ENCODE measurements at places on chromosomes 6 and 20.

DNA sequence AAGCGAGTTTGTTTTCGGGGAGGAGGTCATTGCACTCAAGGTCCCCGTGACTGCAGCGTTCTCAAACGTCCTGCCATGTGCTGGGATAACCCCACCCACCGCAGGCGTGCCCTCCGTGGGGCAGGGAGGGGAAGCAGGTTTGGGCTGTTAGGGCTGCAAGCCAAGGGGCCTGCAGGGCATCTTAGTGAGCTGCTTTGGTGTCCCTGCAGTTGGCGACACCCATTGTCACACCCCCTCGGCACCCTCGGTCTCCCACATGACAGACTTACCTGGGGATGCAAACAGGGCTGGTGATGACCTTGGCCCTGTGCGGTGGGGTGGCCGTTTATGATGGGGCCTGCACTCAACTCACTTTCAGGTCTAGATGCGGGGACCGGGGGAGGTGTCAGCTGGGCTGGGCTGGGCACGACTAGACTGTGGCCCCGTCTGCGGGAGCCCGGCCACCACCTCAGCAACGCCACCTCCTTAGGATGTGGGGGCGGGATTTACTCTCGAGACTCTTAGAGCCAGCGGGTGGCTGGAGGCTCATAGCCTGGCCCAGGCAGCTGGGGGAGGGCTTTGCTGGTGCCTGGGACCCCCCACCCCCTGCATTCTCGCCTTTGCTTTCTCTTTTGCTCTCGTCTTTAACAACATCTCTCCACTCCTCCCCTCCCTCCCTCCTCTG, 6.5 kb upstream of the GATA5 start:
- no peak for DNase-seq

GRCh38 chr20:15656124-15656523, 917.1 kb downstream of the KIF16B start:
- DNase-seq, result no peak

DNA sequence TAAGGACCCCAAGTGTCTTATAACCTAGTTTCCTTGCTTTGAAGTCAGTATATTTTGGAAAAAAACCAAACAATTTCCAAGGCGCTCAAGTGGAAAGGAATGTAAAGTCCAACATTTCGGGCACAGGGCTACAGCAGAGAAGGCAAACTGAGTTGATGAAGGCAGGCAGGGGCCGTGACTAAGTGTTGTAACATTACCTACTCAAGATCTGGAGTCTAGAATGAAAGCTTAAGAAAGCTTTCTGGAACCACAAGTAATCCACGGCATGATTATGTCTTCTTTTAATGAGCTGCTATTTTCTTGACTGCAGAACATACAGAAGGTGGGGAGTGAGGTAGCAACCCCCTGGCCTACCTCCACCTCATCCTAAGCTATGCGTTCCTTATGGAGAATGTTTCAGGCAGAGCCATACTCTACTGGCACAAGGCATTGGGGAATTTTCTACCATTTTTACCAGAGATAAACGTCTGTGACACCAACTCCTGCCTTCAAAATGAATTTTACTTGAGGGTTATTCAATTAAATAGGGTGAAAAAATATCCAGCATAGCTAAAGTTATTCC, 4.3 kb downstream of the PPP1R10 start:
- DNase-seq, result no peak

DNA sequence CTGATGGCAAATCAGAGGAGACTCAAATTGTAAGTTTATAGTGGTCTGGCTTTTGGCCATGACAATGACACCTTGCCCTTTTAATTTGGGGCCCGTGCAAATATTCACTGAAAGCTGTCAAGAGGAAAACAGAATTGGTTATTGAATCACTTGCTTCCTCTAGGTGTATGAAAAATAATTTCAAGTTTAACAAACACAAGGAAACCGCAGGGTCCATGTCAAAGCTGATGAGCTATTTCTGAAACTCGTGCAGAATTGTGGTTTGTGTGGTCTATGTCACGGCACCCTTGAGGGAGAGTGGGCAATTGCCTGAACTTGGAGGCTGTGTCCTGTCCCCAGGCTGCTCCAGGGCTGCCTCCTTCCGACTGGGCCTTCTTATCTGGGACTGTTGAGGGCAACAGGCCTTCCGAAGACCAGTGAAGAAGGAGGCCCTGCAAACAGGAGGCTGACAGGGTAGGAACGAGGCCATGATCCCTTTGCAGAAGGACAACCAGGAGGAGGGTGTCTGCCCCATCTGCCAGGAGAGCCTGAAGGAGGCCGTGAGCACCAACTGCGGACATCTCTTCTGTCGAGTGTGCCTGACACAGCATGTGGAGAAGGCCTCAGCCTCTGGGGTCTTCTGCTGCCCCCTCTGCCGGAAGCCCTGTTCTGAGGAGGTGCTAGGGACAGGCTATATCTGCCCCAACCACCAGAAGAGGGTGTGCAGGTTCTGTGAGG, 788 bp downstream of the TRIM40 start:
- no peak for DNase-seq

- DNase-seq, result no peak
These were observed 996 bp upstream of the PRDM1 start for GRCh38 chr6:106084989-106085691.

DNA sequence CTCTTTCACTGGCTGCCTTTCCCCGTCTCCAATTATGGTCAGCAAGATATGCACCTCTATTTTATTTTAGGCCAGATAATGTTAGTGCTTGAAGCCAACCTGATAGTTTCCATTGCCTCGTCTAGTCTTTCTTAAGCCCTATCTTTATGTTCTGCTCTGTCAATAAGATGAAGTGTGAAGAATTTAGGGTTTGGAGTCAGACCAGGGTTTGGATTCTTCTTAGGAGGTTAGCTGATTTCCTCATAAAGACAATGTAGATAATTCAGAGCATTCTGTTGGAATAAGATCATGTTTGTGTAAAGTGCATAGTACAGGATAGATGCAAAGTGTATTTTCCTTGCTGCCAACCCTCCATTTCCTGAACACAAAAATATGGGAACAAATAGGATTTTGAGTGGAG, 43.8 kb downstream of the PKIB start:
- no peak for DNase-seq

- DNase-seq, result no peak
These were observed 21.3 kb downstream of the MAN1A1 start for GRCh38 chr6:119328254-119328653.

GRCh38 chr6:155155787-155156447, 107.9 kb upstream of the CLDN20 start:
- DNase-seq, result no peak

- no peak for DNase-seq
These were observed 142.2 kb upstream of the AFDN start for GRCh38 chr6:167684276-167685104.

- no peak for DNase-seq
These were observed 70.5 kb upstream of the ADTRP start for GRCh38 chr6:11848852-11849731.

- DNase-seq, result no peak
These were observed 148.0 kb downstream of the TTLL2 start for GRCh38 chr6:167472880-167473279.
